ENCODE measurements at places on chromosomes 3 and 15.

- DNase-seq: no peak
Observed at GRCh38 chr3:138036572-138036971, 26.6 kb downstream of the CLDN18 start.

- no peak for DNase-seq
Observed at GRCh38 chr3:81326245-81326644, 435.2 kb downstream of the GBE1 start.

DNA sequence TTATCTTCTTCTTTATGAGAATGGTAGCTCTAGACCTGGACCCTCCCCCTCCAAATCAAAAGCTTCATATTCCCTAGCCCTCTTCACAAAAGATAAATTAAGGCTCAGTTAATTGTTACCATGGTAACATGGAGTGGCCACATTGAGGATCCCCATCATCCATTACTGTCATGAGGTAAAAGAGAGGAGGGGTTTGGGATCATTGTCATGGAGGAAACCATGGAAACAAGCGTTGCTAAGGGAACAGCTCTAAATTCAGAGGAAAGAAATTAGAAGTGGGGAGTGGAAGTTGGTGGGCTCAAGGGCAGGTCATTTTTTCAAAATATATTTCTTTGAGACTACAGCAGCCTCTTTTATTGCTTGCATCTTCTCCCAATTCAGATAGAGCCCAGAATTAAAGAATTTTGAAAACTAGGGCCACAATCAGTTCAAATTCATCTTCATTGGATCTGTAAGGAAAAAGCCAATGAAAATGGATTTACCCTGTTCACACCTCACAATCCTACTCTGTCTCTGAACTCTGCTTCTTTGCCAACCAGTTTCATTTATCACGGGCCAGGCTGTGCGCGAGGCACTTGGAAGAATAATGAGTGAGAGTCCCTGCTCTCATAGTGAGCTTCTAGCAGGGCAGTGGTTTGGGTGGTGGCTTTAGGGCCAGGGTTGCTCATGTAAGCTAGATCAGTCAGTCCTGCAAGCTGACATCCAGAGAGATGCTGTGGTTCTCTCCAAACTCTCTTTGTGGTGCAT, 11.6 kb upstream of the AEN start:
- DNase-seq: no peak

GRCh38 chr15:31528846-31529245, 202.2 kb downstream of the KLF13 start:
- no peak for DNase-seq

- DNase-seq: no peak
Observed at GRCh38 chr3:43256714-43257461, 29.5 kb upstream of the SNRK start.

DNA sequence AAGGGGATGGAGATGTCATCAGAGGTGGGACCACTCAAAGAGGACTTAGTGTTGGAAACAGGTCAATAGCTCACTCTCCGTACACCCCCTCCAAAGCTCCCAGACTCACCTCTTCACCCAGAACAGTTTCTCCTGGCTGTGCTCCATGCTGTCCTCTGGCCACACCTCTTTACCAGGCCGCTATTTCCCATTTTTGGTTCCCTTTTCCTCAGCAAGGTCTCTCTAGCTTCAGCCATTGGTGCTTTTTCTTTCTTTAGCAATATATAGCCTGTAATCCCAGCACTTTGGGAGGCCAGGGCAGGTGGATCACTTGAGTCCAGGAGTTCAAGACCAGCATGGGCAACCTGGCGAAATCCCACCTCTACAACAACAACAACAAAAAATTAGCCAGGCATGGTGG, 123.6 kb upstream of the SMAD3 start:
- no peak for DNase-seq

GRCh38 chr3:42192334-42193200, 73.4 kb downstream of the CCK start:
- peak; percentile 45 for DNase-seq

GRCh38 chr3:182342252-182342651, 451.1 kb upstream of the ATP11B start:
- no peak for DNase-seq

- no peak for DNase-seq
Observed at GRCh38 chr15:41512940-41513505, 604 bp downstream of the LTK start.

DNA sequence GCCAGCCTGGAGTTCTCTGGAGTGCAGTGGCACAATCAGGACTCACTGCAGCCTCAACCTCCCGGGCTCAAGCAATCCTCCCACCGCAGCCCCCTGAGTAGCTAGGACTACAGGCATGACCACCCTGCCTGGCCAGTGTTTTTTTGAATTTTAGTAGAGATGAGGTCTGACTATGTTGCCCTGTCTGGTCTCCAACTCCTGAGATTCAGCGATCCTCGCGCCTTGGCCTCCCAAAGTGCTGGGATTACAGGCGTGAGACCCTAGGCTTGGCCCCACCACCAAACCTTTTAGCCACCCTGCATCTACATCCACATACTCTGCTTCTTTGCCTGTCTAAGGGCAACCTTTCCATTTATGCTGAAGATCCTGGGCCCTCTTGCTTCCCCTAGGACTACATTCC, 4.4 kb downstream of the NUSAP1 start:
- no peak for DNase-seq

DNA sequence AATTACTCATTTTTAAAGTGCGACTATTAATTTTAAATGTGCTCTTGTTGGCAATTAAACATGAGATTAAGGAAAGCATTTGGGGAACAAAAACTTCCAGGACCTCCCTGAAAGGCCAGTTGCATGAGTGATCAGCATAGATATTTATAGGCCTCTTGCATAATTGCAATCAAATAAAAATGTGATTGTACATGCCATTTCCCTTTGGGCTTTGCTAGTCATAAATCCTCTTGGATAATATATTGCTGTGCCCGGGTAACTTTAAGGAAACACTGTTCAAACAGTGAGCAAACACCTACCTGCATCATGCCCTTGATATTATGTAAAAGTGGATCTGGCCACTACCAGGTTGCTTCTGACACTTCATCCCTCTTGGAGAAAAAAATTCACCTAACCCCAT, 239.1 kb downstream of the MCTP2 start:
- no peak for DNase-seq

GRCh38 chr3:39937315-39937714, 127.9 kb downstream of the MYRIP start:
- no peak for DNase-seq

DNA sequence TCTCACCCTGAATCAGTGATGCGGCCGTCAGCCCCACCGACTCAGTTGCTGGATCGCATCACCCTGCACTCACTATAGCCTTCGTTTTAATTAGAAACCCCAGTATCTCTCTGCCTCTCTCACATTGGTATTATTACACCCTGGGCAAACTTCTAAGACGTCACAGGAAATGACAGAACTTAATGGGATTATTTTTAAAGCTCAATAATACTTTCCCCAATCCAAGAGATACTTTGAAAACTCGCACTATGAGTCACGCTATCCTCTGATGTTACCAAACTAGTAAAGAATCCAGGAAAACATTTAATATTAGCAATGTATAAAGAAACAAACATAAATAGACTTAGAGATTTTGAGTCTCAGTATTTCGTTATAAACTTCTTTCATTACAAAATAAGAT, 36.6 kb downstream of the RUBCN start:
- no peak for DNase-seq

DNA sequence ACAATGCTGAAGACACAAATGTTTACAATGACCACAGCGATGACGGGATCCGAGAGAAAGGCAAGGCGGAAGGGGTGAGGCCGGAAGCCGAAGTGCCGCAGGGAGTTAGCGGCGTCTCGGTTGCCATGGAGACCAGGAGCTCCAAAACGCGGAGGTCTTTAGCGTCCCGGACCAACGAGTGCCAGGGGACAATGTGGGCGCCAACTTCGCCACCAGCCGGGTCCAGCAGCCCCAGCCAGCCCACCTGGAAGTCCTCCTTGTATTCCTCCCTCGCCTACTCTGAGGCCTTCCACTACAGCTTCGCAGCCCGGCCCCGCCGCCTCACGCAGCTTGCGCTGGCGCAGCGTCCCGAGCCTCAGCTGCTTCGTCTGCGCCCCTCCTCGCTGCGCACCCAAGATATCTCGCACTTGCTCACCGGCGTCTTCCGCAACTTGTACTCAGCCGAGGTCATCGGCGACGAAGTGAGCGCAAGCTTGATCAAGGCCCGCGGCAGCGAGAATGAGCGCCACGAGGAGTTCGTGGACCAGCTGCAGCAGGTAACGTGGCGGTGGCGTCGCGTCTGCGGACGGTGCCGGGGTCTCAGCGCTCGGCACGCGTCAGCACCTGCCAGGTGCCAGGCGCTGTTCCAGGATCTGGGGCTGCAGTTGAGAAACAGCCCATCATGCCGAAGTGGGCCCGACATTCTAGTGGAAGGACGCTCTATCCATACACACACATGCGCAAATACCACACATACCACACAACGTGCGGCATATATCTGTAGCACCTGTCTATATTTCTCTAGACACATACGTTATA, at the start of gene DLEC1:
Gene DLEC1, plus strand, starts transcription at position 108 of the 798 bp plus-strand sequence. Its CDS starts 18 bp downstream, at position 126.
- DNase-seq: peak; percentile 53

- DNase-seq: no peak
Observed at GRCh38 chr3:2826453-2826852, 283.7 kb downstream of the IL5RA start.

- no peak for DNase-seq
Observed at GRCh38 chr15:90686435-90687218, 30.5 kb upstream of the BLM start.

DNA sequence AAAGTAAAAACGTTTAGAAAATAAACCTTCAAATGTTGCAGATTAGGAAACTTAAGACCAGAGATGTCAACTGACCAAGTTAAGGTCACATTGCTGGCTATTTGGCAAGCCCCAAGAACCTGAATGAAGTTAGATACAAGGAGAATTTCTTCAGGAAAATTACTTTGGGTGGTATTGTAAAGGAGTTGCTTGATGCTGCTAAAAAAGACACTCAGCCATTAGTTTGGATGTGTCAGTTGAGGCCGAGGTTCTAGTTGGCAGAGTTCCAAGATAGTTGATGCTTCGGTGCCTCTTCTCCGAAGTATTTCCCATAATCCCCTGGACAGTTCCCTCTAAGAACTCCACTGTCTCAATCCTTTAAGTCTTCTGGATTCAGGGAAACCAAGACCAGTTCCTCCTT, 24.3 kb downstream of the SIAH2 start:
- peak; percentile 45 for DNase-seq

DNA sequence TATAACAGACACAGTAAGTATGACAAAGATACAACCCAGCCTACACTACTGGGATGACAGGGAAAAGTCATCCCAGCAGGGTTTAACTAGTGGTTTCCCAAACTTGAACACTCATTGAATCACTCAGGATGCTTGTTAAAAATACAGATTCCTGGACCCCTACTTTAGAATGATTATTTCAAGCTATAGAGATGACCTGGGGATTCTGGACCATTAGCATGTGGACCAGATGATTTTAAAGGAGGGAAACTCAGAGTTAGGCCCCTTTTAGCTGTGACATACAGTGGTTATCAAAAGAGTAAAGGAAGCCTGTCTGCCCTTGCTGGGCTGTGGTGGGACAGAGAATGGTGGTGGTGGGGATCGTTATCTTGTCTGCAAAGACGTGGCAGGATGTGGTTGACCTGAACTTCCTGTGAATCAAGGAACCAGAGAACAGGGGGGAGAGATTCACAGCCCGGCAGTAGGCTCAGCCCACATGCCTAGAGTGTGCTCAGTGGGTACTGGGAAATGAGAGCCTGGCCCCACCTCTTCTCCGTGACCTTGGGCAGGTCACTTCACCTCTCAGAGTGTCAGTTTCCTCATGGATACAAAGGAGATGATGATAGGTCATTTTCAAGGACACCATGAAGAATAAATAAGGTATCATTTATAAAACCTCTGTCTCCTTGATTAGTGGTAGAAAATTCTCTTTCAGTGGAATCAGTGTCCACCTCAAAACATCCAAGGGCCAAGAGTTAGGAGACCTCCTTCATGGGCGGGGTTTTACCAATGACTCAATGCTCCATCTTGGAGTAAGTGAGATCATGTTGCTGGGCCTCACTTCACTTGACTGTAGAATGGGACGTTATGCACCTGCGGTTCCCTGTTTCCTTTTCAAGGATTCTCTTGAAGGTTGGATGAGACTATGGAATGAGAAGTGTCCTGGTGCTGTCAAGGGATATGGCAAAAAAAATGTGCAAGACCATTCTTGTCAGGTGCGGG, 306.5 kb downstream of the RPLP1 start:
- peak; percentile 20 for DNase-seq

- DNase-seq: no peak
Observed at GRCh38 chr15:91227766-91228165, 127.7 kb downstream of the SV2B start.

GRCh38 chr3:81299481-81299880, 462.0 kb downstream of the GBE1 start:
- no peak for DNase-seq

GRCh38 chr3:106457281-106458180, 588.7 kb upstream of the CBLB start:
- DNase-seq: peak; percentile 87

DNA sequence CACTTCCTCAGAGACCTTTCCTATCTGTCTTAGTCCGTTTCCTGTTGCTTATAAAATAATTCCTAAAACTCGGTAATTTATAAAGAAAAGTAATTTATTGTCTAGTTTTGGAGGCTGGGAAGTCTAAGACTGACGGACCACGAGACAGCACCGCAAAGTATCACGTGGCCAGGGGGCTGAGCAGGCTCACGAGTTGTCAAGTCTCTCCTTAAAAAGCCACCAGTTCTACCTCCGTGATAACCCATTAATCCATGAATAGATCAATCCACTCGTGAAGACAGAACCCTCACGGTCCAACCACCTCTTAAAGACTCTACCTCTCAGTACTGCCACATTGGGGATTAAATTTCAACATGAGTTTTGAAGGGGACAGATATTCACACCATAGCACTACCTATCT, 821 bp downstream of the LINS1 start:
- DNase-seq: peak; percentile 19

DNA sequence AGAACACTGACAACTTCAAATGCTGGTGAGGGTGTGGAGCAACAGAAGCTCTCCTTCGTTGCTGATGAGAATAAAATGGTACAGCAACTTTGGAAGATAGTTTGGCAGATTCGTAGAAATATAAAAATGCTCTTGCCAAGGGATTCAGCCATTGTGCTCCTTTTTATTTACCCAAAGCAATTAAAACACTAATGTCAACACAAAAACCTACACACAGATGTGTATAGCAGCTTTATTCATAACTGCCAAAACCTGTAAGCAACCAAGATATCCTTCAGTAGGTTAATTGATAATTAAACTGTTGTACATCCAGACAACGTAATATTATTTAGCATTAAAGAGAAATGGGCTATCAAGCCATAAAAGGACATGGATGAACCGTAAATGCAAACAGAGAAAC, 37.8 kb upstream of the LSAMP start:
- DNase-seq: no peak

GRCh38 chr3:62100282-62100989, 272.9 kb downstream of the FEZF2 start:
- peak; percentile 17 for DNase-seq

GRCh38 chr3:157330206-157330605, 106.4 kb upstream of the PTX3 start:
- no peak for DNase-seq

DNA sequence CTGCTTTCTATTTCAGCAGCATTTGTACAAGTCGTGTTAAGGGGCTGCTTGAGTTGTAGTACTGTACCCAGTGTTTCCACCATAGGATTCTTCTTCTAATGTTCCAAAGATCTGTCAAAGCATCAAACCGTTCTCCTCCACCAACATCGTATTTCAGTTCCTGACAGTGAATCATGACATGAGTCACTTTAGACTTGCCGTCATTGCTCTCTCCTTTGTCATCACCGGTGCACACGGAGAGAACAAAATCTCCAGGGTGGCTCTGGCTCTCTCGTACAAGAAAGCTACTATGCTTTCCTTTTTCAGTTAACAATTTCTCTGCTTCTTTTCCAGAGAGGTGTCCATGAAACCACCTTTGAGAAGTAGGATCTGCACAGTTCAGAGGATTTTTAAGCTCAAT, 270.9 kb upstream of the CCDC54 start:
- peak; percentile 34 for DNase-seq
